ENCODE measurements at places on chromosomes 3 and 15.

- no peak for DNase-seq
Observed at GRCh38 chr3:139318826-139319225, 25.0 kb upstream of the MRPS22 start.

DNA sequence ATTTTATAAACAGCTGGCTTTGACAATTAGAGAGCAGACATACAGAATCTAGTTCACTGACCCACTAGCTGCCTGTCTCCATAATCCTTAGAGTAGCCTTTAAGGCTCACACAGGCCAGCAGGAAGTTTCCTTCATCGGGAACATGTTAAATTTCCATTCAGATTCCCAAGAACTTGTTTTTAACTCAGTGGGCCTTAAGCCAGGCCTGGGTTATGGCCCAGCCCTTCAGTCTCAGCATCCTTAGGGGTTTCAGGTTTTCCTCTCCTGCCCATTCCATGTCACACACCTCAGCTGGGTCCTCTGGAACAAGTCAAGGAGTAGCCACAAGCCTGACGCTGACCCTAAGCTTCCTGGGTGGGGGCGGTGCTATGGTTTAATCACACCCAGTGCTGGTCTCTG is 15.0 kb downstream of the CDAN1 start:
- no peak for DNase-seq

- DNase-seq: no peak
Observed at GRCh38 chr3:106985721-106986120, 391.5 kb upstream of the CCDC54 start.

GRCh38 chr3:140830391-140830790 is 111.2 kb upstream of the SLC25A36 start:
- no peak for DNase-seq

GRCh38 chr15:92971081-92971480 is 71.0 kb downstream of the CHD2 start:
- DNase-seq: no peak

GRCh38 chr3:188166441-188166840 is 12.5 kb downstream of the LPP start:
- DNase-seq: no peak

DNA sequence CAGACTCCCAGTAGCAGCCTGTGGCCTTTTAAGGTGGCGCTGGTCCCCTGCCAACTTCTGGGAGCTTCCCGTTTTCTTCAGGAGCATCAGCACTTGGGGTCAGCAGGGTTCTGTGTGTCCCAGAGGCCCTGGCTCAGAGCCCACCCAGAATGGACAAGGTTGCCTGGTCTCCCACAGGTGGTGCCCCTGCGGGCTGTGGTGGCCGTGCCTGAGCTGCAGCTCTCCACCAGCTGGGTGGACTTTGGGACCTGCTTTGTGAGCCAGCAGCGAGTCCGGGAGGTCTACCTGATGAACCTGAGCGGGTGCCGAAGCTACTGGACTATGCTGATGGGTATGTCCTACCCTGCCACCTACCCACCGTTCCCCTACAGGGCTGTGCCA is 15.5 kb downstream of the ACAA1 start:
- DNase-seq: no peak

GRCh38 chr15:64209680-64210334 is 47.0 kb upstream of the PPIB start:
- no peak for DNase-seq

- DNase-seq: no peak
Observed at GRCh38 chr3:43023746-43024145, 44.6 kb downstream of the GASK1A start.

DNA sequence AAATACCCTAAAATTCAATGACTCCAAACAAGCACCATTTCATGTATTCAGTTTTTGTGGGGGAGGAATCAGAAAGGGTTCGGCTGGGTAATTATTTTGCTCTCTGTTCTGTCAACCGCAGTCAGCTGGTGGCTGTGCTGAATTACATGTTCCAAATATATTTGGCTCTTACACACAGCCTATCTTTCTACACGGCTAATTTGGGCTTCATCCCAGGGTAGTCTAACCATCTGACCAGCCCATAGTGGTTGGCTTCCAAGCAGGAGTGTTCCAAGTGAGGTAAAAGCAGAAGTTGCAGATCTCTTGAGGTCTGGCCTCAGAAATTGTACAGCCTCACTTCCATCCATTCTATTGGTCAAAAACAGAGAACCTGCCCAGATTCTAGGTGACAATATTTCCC is 760.8 kb upstream of the SEMA6D start:
- no peak for DNase-seq

DNA sequence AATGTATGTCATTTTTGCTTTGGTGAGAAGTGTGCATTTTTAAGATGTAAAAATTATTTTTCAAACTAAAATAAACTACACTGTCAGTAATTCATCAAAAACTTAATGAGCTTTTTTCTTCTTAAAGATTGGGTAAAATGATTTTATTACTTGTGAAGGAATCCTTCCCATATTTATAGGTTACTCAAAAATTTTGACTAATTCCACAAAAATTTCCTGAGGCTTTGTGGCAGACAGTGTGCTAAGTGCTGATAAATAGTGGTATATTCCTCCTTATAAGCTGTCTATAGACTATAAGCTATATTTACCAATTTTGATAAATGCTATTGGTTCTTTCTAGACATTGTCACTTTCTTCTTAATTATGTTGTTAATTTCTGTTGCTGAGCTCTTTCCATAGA is 284.5 kb upstream of the SEMA6D start:
- no peak for DNase-seq

- no peak for DNase-seq
Observed at GRCh38 chr3:31247850-31248562, 284.7 kb upstream of the STT3B start.

DNA sequence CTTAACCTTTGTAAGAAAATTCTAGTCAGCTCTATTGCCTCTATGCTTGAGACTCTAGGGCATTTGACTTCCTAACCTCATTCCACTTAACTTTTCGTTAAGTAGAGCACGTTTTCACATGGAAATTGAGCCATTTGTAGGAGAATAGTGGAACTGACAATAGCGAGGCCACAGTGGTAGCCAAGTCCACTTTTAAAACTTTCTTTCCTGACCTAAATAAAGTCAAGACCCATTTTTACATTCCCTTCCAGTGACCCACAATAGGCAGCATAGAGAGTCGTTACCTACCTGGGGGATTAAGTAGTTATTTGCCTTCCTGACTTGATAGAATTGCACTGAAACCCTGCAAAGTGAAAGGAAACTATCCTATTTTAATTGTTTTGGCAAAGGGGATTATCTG is 386.0 kb upstream of the NECTIN3 start:
- DNase-seq: no peak

DNA sequence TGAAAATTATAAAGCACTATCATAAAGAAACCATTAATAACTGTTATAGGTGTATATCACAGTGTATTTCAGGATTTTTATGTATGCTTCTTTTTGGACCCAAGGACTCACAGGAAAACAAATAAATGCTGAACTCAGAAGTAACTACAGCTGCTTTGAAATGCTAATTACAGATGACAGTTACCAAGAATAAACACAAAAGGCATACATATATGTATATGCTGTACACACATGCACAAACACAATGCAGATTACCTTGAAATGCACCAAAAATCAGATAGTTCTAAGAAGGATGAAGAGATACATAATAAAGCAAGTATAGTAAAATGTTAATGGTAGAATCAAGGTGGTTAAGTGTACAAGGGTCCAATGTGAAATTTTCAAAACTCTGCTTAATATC is 52.2 kb downstream of the ZNF280D start:
- no peak for DNase-seq

DNA sequence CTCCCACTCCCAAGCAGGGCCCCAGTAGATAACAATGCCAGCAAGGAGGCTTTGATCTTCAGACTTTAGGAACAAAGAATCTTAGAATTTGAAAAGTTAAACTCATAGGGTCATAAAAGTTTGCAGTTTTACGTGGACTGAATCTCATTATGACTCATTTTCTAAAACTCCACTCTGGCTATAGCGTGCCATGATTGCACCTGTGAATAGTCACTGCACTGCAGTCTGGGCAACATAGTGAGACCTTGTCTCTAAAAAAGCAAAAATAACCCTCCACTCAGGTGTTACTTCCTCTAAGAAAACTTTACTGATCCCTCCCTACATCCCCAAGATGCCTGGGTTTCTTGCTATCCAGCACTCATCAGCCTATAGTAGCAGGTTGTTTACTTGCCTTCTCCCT is 104.5 kb downstream of the IL20RB start:
- DNase-seq: no peak

DNA sequence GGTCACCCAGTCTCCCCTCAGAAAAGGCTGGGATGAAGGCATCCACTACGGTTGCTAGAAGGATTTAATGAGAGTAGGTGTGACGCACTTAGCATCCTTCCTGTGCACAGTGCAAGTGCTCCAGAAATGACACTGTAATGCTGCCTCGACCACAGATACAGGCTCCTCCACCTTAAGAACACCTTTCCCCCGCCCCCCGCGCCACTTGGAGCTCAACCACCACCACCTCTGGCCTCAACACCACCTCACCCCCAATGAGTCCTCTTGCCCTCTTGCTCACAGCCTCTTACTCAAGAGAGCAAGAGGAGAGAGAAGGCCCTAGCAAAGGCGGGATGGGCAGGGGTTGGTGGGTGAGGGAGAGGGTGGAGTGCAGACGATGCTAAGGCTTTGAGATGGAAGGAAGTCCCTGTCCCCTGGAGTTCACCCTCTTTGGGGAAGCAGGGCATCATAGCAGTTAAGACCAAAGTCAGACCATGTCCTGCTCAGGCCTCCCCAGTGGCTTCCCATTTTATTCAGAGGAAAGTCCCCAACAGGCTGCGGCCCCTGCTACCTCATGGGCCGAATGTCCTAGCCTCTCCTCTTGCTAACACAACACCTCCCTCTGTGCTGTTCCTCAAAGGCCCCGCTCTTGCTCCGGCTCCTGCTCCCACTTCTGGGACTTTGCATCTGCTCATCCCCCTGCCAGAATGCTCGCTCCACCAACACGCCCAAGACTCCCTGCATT is 8.3 kb downstream of the STARD5 start:
- no peak for DNase-seq
